Memory B cell (primary cell): ENCODE measurements at places on chromosomes 6 and 20.

DNA sequence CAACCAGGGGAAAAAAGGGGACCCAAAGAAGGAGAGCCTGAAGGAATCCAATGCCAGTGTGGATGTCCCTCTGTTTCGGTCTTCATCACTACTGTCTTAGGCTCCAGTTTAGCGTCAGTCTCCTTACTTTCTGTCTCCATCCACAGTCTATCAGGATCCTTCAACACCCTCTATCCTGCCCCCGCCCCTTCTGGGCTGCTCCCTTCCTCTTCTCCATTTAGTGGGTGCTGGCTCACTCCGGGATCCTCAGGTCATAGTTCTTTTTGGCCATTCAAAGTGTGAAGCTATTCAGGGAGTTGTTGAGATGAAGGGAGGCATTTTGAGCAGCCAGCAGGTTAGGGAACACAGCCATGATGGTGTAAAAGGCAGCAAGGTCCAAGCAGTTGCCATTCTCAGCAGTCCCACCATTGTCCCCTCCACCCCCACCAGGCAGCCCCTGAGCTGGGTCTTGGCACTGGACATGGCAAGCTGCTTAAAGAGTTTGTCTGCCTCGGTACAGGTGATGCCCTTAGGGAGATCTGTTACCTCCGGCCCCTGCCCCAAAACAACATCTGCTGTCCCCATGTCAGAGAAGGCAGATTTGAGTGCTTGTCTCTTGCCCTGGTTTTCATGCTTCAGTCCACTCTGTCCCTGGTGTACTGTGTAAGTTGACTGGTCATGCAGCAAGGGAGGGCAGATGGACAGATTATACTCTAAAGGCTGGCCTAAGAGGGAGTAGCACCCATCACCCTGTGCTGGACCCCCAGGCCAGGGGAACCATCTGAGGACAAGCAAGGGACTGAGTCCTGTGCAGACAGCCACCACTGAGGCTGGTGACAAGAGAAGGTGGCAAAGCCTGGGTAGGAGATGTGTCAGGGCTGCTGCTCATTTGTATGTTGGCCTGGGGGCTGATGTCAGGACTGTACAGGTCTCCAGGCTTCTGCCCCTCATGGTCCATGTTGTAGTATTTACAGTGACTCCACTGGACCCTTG, 842.0 kb downstream of the HACE1 start:
- DNase-seq = no peak

DNA sequence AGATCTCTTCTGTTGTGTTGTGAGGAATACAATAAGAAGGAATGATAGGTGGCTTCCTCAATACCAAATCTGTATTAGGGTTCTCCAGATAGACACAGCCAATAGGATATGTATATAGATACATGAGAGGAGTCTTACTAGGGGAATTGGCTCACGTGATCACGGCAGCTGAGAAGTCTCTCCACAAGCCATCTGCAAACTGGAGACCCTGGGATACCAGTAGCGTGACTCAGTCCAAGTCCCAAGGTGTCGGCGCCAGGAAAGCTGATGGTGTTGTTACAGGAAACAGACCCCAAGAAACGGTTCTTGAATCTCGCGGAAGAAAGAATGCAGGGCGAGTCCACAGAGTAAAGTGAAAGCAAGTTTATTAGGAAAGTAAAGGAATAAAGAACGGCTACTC, 61.4 kb downstream of the SYTL3 start:
- no peak for DNase-seq

DNA sequence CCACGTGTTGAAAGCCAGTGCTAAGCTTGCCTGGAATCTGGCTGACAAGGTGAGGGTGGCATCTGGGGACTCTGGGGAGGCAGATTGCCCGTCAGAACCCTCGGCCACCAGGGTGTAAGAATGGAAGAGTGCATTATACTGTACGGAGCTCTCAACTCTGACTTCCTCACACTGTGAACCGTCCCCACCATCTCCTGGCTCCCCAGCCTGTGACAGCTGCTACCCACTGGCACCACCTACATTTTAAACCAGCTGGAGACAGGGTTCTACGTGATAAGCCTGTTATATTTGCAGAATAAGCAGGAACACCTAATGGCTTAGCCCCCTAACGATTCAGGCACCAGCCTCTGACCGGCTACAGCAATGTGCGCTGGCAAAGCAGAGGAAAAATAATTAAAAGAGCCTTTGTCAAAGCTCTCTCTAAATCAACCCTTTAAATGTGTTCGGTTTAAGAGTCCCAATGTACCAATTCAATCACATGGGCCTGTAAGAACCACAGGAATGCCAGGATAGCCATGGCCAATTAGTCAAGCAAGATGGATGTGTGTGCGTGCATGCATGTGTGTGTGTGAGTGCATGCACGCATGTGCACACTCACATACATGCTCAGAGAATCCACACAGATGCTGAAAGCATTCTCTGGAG, 89.1 kb upstream of the TAB2 start:
- no peak for DNase-seq

DNA sequence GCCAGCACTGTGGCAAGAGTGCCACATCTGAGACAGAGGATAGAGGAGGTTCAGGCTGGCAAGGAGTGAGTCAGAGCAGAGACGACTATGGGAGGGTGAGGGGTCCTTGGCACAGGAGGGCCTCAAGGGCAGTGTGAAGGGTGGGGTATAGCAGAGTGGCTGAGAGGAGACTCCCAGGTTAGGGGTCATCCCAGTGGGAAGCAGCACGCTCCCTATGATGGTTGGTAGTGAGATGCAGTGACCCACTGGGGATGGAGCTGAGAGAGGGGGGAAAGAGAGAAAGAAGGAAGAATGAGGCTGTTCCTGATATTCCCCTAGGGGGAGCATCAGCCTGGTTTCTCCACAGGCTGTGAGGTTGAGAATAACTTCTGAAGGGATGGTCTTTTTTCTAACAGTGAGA, 97.3 kb downstream of the INSM1 start:
- no peak for DNase-seq

GRCh38 chr20:21074605-21075336, 31.4 kb downstream of the LINC00237 start:
- DNase-seq = no peak

GRCh38 chr20:37673444-37673843, 20.4 kb upstream of the CTNNBL1 start:
- DNase-seq = no peak

- DNase-seq = no peak
These were observed 79.9 kb downstream of the ZNF217 start for GRCh38 chr20:53513489-53514298.

- no peak for DNase-seq
These were observed 113.6 kb upstream of the IFNGR1 start for GRCh38 chr6:137332637-137333280.

GRCh38 chr6:52635049-52635577, 35.8 kb upstream of the TMEM14A start:
- no peak for DNase-seq

DNA sequence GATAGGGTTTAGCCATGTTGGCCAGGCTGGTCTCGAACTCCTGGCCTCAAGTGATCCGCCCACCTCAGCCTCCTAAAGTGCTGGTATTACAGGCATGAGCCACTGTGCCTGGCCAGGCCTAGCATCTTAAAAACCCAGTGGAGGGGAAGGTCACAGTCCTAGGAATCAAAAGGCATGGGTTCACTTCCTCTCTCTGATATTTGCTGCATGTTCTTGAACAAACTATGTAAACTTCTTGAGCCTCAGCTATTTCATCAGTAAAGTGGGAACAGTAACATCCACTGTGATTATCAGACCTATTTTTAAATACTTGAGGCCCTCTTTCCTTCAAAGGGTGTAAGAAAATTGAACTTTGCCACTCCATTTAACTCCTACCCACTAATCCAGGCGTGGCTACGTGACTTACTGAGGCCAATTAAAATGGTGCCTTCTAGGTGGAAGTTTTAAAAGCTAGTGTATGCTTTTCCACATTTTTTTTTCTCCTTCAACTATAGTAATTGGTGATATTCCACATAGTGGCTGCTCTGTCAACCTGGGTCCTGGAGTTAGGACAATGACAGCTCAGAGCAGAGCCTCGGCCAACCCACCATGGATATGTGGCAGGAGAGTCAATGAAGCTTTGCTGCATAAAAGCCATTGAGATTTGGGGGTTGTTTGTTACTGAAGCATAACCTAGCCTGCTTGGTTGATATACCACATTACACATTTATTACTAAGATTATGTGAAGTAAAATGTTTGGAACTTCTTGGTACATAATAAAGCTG, 32.2 kb upstream of the IER3 start:
- no peak for DNase-seq

GRCh38 chr6:132741281-132741680, 16.4 kb downstream of the VNN2 start:
- no peak for DNase-seq

DNA sequence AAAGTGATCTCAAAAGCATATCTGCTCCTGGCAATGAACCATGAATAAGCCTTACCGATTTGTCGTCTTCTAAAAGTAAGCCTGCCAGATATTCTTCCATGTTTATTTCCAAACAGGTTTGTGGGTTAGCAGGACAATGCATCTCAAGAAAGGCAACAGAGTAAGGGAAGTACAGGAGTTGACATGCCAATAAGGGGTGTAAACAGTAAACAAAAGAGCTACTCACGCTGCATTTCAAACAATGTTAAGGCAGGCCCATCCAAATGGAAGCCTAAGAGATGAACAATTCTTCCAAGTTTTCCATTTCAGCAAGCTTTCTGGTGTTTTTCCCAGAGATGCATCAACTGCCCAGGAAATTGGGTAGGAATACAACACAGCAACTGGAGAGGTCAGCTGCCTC, 27.8 kb upstream of the CRIP3 start:
- DNase-seq = no peak

- no peak for DNase-seq
These were observed 147.7 kb downstream of the KCNQ5 start for GRCh38 chr6:72769459-72770125.

- no peak for DNase-seq
These were observed 1.2 kb upstream of the PNPLA1 start for GRCh38 chr6:36268478-36269275.

DNA sequence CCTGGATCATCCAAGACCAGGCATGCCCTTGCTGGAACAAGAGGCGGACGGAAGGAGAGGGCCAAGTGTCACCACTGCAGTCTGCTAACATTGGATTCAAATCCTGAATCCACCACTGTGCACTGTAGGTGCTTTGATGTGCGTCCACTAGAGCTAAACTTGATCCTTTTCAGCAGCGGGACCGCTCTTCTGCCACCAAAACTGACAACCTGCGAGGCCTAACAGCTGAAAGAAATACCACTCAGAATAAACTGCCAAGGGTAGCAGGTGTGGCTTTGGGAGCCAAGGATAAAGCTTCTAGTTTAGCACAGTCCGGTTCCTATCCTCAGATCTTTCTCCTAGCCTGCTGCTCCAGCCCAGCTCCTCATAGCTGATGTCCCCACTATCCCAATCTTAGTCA, 108.0 kb downstream of the ATXN1 start:
- DNase-seq = no peak

DNA sequence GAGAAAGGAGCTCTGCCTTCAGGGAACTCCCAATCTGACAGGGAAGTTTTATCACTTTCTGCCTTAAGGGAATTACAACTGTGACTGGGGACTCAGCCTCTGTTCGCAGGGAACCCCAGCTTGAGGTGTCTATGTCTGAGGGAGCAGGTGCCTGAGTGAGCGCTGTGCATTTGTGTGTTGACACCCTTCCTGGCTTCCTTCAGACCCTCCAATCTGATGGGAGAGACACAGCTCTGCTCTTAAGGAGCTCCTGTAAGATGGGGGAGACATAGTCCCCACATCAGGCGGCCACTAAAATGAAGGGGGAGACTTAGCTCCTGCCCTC, 62.3 kb downstream of the MRPL14 start:
- no peak for DNase-seq

- no peak for DNase-seq
These were observed 16.0 kb upstream of the PI16 start for GRCh38 chr6:36938536-36938935.

DNA sequence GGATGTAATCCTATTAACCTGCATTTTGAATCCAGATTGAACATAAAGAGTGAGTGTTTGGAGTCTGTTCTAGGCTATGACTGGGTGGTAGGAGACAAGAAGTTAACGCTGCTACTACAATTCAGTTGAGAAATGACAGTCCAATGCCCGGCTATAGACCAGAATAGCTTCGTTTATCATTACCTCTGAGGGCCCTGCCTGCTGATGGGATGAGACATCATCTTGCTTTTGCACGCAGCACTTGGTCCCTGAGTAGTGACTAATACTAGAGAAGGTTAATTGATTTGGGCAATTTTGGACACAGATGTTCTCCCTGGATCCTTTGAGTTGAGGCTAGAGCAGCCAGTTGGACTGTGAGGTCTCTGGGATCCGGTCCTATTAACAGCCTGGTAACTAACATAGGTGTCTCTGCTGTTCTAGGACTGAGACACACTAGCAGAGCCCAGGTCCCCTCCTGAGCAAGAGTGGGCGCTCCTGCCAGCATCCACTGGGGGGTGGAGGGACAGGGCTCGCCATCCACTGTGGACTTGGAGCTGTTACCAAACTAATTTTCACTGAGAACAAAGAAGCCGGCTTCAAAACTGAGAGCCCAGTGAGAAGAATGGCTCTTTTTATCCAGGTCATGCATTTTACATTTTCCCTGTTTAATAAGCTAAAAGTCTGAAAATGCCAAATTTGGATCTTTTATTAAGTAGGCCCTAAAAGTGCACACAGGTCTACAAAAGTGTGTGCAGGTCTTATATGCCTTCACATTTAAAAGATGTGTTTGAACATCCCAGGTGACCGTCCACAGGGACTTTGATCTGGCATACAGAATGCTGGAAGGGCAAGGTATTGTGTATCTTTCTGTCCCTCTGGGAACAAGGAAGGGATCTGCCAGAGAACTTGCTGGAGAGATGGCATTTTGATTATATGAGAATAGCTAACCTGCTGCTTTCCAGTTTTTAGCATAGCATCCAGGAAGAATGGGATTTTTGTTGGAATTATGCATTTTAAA, 212.5 kb downstream of the CDH4 start:
- no peak for DNase-seq

- DNase-seq = no peak
These were observed 317.1 kb downstream of the ESR1 start for GRCh38 chr6:152124429-152125074.

GRCh38 chr6:99013661-99014060, 65.9 kb upstream of the FBXL4 start:
- no peak for DNase-seq

GRCh38 chr20:17205084-17205813, 21.6 kb upstream of the PCSK2 start:
- DNase-seq = no peak
